Lower lobe of right lung (tissue), 2 donors: ENCODE measurements at places on chromosomes 11 and 22. TPM values are rescaled to one million over a fixed set of nuclear protein-coding genes. Genes with fewer than 3 reads are reported as not detected.
A peak's percentile ranks its signal among the peaks of the same experiment; 100 is the strongest.

Gene ART5
- 2.2 TPM for total RNA-seq

Gene SEZ6L
- 0.24 TPM for total RNA-seq

Gene MPEG1
- total RNA-seq, result 48.9 TPM

Gene CNGA4
- total RNA-seq, result 3.8 TPM

Gene RTN4RL2
- 4.8 TPM for total RNA-seq

GRCh38 chr11:93537767-93538261 is 5.4 kb downstream of the SMCO4 start:
- peak overlapping the region; percentile 28 for H3K4me3 ChIP-seq
- no peaks in the 10 kb centered on the region for H3K27me3 ChIP-seq
- peaks cover 56% of the 10 kb centered on the region for H3K4me1 ChIP-seq
- H3K36me3 ChIP-seq, result no peaks in the 10 kb centered on the region
- DNase-seq, result peak; percentile 74
- H3K27ac ChIP-seq, result peak overlapping the region; percentile 59

DNA sequence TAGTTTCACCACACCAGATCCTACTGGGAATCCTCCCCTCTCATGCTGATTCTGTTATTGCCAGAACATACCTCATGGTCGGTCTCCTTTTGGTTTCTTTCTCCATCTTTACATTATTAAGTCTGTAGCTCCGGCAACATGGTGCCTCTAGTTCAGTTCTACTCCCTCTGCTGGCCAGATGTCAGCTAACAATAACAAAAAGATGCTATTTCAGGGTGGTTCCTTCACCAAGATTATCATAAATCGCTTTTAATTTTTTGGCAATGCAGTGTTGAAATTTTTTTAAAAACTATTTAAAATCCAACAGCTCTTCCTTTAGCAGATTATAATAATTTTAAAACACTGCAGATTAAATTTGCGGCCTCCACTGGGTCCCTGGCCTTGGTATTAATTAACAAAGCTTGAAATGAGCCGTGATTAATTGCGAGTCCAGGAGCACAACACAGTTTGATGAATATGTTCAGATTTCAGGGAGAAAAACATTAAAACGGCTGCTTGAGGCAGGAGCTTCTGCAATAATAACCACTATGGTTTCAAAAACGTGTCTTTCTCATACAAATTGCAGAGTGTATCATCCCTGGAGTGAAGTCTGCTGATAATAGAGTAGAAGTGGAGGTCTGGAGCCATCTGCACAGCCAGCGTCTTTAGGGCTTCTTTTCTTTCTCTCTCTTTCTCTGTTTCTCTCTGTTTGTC is 492.9 kb upstream of the KIRREL3 start:
- no peak for DNase-seq
- H3K27ac ChIP-seq, result no peak overlapping the region
- no peaks in the 10 kb centered on the region for H3K36me3 ChIP-seq
- no peaks in the 10 kb centered on the region for H3K27me3 ChIP-seq
- no peaks in the 10 kb centered on the region for H3K4me1 ChIP-seq

DNA sequence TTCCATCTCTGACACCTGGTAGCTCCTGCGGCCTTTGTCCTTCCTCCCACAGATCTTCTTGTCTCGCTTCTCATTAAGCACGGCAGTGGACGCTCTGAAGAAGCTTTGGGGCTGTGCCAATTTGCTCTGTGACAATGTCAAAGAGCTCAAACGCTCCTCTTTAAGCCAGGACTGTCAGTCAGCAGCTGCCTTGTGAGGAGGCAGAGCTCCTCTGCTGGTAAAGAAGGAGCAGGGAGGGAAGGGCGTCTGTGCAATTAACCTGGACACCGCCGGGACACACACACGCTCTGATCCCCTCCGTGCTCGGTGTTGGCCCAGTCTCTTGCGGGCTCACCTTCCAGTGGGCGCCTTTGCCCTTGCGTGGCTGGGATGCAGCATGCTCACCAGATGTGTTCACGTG is 373.9 kb downstream of the BRD1 start:
- peaks cover 22% of the 10 kb centered on the region for H3K27me3 ChIP-seq
- H3K36me3 ChIP-seq, result no peaks in the 10 kb centered on the region
- H3K27ac ChIP-seq, result no peak overlapping the region
- no peaks in the 10 kb centered on the region for H3K4me1 ChIP-seq
- DNase-seq, result no peak
- no peak overlapping the region for H3K4me3 ChIP-seq

- DNase-seq, result no peak
- no peaks in the 10 kb centered on the region for H3K4me1 ChIP-seq
- H3K4me3 ChIP-seq, result no peak overlapping the region
- peaks cover 3% of the 10 kb centered on the region for H3K27me3 ChIP-seq
These were observed 100.8 kb downstream of the TRIM29 start for GRCh38 chr11:120037111-120037510.

DNA sequence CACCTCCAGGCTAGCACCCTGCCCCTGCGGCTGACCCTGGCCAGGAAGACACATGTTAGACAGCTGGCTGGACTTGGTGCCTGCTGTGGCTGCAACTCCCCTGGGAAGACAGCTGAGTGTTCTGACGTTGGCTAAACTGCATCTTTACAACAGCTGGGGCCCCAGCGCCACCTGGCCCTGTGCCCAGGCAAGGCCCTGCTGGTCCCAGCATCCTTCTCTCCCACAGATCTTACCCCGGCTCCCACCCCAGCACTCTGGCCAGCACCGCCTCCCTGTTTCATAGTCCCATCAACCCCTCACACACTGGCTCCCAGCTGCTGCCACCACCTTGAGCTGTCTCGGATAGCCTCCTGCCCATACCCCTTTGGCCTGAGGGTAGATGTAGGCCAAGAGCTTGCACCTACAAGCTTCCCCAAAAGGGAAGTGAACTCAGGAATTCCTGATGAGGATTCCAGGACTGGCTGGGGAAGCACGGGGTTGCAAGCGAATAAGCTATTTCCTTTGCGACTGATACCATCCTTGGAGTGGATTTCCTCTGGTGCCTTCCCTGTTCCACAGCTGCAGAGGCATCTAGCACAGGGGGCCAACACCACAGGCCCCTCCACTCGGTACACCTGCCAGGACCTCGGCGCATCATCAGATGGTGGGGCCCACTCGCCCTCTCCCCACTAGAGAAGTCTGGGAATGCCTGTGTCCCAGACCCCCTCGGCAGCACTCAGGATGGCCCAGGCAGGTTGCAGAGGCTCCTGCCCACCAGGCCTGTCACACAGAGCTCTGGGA is 28.5 kb downstream of the RSPH14 start:
- no peaks in the 10 kb centered on the region for H3K4me1 ChIP-seq
- H3K27ac ChIP-seq, result no peak overlapping the region
- no peaks in the 10 kb centered on the region for H3K36me3 ChIP-seq
- H3K4me3 ChIP-seq, result no peak overlapping the region
- no peak for DNase-seq

DNA sequence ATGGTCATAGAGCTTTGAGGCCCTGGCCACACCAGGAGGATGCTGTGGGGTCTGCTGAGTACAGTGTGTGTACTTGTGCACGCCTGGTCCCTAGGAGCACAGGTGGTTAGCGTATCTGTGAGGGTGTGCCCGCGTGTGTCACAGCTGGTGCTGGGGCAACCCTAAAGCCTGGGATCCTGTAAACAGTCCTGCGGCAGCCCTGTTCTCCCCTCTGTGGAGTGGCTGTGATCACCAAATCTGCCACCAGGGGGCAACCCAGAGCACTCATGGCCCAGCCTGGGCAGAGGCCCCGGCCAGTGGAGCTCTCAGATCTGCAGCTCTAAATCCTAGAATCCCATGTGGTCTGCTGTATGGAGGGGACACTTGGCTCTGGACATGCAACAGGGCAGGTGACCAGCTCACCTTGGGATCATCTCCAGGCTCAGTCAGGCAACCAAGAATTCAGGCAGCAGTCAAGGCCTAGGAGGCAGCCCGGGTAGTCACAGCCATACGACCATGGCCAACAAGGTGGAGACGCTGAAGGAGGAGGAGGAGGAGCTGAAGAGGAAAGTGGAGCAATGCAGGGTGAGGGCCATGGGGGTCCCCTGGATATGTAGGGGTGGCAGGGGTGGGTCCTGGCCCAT is 3.9 kb downstream of the SH3BP1 start:
- no peaks in the 10 kb centered on the region for H3K27me3 ChIP-seq
- H3K36me3 ChIP-seq, result peaks cover 35% of the 10 kb centered on the region
- no peak overlapping the region for H3K27ac ChIP-seq
- peaks cover 42% of the 10 kb centered on the region for H3K4me1 ChIP-seq
- peak; percentile 90 for DNase-seq
- H3K4me3 ChIP-seq, result no peak overlapping the region

DNA sequence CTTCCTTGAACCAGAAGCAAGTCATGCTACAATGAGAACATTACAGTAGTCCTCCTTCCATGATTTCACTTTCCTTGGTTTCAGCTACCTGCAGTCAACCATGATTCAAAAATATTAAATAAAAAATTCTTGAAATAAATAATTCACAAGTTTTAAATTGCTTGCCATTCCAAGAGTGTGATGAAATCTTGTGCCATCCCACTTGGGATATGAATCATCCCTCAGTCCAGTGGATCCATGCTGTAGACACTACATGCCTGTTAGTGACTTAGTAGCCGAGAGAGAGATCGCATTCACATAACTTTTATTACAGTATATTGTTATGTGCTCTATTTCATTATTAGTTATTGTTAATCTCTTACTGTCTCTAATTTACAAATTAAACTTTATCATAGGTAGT is 6.0 kb downstream of the HOATZ start:
- H3K36me3 ChIP-seq, result no peaks in the 10 kb centered on the region
- no peaks in the 10 kb centered on the region for H3K27me3 ChIP-seq
- no peak overlapping the region for H3K4me3 ChIP-seq
- no peak for DNase-seq
- no peak overlapping the region for H3K27ac ChIP-seq

DNA sequence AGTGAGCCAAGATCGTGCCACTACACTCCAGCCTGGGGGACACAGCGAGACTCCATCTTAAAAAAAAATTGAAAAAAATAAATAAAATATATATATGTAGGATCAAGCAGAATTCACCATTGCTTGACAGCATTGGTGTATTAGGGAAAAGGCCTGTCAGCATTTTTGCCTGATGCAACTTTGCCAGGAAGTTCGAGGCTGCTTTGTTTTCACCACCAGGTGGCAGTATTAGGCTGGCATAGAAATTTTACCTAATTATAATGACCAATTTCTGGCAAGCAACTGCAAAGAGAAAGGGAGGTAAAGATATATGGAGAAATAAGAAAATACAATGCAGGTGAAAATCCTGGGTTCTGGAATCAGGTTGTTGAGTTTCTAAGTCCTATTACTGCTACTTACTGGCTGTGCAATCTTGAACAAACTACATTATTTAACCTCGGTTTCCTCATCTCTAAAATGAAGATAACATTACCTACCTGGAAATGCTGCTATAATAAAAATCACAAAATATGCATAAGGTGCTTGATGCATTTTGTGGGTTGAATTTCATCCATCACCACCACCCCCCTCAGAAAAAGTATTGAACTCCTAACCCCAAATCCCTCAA is 24.7 kb downstream of the LAYN start:
- H3K27ac ChIP-seq, result no peak overlapping the region
- no peak overlapping the region for H3K4me3 ChIP-seq
- no peak for DNase-seq
- H3K4me1 ChIP-seq, result no peaks in the 10 kb centered on the region
- peaks cover 5% of the 10 kb centered on the region for H3K36me3 ChIP-seq

- H3K4me1 ChIP-seq, result peaks cover 7% of the 10 kb centered on the region
- no peak overlapping the region for H3K27ac ChIP-seq
- no peak overlapping the region for H3K4me3 ChIP-seq
- peaks cover 6% of the 10 kb centered on the region for H3K27me3 ChIP-seq
- DNase-seq, result peak; percentile 78
- H3K36me3 ChIP-seq, result no peaks in the 10 kb centered on the region
These were observed 17.3 kb upstream of the SLC29A2 start for GRCh38 chr11:66388780-66389386.

DNA sequence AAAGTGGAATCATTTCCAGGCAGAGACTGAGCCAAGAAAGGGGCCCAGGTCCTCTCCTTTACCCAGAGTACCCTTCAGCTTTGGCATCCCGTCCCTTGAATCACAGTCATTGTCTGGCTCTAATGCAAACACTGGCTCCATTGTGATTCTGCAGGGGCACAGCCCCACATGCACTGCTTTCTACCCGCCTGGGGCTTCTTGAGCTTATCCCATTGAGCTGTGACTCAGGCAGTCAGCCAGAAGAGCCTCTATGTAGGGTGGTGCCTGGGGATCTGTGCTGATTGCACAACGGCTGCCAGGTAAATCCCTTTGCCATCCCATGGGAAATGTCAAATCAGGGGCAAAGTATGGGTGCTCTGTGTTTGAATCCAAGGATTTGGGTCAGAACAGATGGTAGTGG is 88.9 kb downstream of the RASSF10 start:
- no peaks in the 10 kb centered on the region for H3K27me3 ChIP-seq
- no peak overlapping the region for H3K27ac ChIP-seq
- H3K4me3 ChIP-seq, result no peak overlapping the region
- no peak for DNase-seq

DNA sequence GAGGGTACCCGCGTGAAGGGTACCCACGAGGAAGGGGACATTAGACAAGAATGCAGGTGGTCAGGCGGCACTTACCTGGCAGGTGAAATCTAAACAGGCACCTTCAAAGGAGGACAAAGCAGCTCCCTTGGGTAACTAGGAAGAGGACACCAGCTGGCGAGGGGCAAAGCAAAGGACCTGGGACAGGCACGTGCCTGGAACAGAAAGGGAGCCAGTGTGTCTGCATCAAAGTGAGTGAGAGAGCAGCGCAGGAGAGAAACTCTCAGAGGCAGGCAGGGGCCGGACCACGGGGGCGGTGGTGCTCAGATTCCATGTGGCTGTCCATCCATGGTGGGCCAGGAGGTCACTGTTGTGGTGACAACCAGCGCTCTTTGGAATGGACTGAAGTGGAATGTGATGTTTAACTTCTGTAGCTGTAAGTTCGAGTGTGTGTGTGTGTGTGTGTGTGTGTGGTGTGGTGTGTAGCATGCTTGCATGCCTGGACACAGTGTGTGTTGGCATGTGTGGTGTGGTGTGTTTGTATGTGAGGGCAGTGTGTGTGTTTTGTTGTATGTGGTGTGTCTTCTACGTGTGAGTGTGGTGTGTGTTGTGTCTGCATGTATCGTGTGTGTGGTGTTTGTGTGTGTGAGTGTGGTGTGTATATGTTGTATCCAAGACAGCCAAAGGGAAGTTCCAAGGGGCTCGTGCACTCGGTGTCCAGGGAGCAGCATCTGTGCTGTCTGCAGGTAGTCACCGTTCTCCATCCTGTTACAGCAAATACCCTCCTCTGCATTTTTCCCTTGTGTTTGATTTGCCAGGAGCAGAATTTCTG is 86.4 kb downstream of the CDKN1C start:
- H3K4me1 ChIP-seq, result peaks cover 10% of the 10 kb centered on the region
- no peak overlapping the region for H3K27ac ChIP-seq
- DNase-seq, result peak; percentile 37
- no peak overlapping the region for H3K4me3 ChIP-seq

GRCh38 chr22:20440637-20441591 is 3.3 kb upstream of the SCARF2 start:
- peaks cover 24% of the 10 kb centered on the region for H3K4me1 ChIP-seq
- no peak overlapping the region for H3K4me3 ChIP-seq
- H3K27me3 ChIP-seq, result peaks cover 9% of the 10 kb centered on the region
- no peak overlapping the region for H3K27ac ChIP-seq
- H3K36me3 ChIP-seq, result peaks cover 42% of the 10 kb centered on the region
